ENCODE measurements at places on chromosomes 7 and 10. TPM values are rescaled to one million over a fixed set of nuclear protein-coding genes. Genes with fewer than 3 reads are reported as not detected.

DNA sequence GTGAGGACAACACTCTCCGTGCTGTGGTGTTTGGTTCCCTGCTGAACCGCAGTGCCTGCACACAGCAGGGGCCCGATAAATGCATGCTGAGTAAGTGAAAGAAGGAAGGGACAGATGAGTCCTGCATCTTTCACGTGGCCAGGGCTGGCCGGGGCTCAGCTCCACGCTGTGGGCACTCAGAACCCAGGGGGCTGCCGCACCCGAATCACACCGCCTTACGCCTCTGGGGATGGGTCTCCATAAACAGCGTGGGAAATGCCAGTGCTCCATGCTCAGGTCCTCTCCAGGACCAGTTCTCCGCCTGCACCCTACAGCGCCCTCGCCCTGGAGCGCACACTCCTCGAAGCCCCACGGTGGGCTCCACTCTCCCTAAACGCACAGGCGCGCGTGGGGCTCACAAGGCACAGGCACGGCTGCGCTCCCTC is 38.1 kb downstream of the RASGEF1A start:
- no peak for DNase-seq

GRCh38 chr10:84599254-84599653 is 270.9 kb downstream of the CCSER2 start:
- no peak for DNase-seq

DNA sequence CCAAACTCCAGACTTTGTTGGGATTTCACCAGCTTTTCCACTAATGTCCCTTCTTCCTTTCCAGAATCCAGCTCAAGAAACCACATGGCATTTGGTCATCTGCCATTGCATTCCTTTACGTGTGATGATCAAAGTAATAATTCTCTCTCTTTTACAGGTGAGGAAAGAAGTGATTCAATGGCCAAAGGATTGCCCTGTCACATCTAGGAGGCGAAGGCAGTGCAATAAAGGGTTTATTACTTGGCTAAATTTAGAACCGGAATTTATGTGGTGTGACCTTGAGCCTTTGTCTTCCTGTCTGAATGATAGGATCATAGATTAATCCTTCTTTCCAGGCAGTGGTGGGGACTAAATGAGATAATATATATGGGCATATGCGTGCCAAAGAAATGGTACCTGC is 58.3 kb upstream of the COBL start:
- no peak for DNase-seq

- DNase-seq: no peak
Observed at GRCh38 chr10:1180836-1181235, 124.7 kb downstream of the WDR37 start.

GRCh38 chr7:34069676-34070075 is 164.3 kb downstream of the BMPER start:
- DNase-seq: no peak

- DNase-seq: no peak
Observed at GRCh38 chr7:5439572-5440496, 16.2 kb upstream of the TNRC18 start.

- DNase-seq: no peak
Observed at GRCh38 chr10:60188548-60188947, 201.1 kb downstream of the ANK3 start.

DNA sequence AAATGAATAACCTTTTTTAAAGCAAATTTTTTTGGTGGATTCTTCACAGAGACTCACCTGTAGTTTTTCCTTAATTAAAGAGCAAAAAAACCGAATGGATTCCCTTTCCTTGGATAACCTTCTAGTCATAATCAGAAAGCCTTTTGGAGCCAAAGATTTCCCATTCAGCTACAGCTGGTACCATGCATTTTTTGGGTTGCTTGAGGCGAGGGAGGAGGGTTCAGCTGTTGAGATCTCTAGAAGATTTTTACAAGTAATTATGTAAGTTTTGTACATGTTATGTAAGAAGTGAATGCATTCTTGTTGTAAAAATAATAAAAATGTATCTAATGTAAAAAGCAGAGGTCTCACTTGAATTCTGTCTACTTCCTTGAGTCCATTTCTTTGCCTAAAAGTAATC is 463.2 kb downstream of the SORCS3 start:
- no peak for DNase-seq

GRCh38 chr10:28343252-28343651 is 40.4 kb upstream of the MPP7 start:
- no peak for DNase-seq

DNA sequence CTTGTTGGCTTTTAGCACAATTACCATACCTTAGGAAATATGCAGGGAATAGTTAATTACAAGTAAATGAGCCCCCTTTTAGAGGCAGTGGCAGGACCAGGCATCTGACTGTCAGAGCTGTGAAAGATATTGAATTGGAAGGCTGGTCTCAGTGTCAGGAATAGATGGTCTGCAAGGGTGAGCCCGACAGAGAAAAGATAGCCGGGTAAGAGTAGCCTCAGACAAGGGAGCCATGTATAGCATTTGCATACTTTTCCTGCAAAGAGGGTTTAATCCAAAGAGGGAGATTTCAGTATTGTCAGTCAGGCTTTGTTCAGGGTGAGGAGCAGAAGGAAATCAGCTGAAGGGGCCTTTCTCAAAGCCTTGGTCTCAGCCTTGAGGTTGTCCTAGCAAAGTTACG is 128.9 kb upstream of the FZD1 start:
- DNase-seq: no peak

DNA sequence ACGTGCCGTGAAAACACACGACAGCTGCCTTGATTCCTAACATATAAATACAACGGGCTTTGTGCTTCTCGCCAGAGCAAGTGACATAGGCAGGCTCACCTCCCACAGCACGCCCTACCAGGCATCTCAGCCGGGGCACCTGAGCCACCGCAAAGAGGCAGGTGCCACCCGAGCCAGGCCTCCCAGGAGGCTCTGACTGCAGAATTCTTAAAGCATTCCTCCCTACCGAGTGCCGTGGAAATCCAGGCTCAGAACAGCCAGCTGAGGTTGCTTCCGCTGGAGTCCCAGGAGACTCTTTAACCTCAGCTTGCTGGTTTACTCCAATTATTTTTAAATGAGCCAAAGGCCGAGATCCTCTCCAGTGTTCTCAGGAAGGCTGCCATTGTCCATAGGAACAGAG is 206.5 kb downstream of the USP6NL start:
- no peak for DNase-seq

GRCh38 chr7:158805414-158805813 is 23.9 kb downstream of the ESYT2 start:
- no peak for DNase-seq

- no peak for DNase-seq
Observed at GRCh38 chr10:5252177-5253037, 55.8 kb downstream of the AKR1C4 start.

GRCh38 chr7:83478616-83479015 is 170.3 kb downstream of the SEMA3E start:
- no peak for DNase-seq

- DNase-seq: no peak
Observed at GRCh38 chr7:109256762-109257560, 687.3 kb downstream of the DNAJB9 start.

HUS1 gene
- 9.5 TPM for total RNA-seq

WNT2 gene
- total RNA-seq: not detected

GJD4 gene
- total RNA-seq: not detected

PON3 gene
- not detected for total RNA-seq

EEPD1 gene
- total RNA-seq: 0.65 TPM

KCNH2 gene
- not detected for total RNA-seq

SPDYE6 gene
- not detected for total RNA-seq
